MCF 10A (cell line): ENCODE measurements at places on chromosomes 1 and 21.
A peak's percentile ranks its signal among the peaks of the same experiment; 100 is the strongest.

- peak; percentile 81 for DNase-seq
Observed at GRCh38 chr1:216456682-216457081, 33.4 kb upstream of the USH2A start.

DNA sequence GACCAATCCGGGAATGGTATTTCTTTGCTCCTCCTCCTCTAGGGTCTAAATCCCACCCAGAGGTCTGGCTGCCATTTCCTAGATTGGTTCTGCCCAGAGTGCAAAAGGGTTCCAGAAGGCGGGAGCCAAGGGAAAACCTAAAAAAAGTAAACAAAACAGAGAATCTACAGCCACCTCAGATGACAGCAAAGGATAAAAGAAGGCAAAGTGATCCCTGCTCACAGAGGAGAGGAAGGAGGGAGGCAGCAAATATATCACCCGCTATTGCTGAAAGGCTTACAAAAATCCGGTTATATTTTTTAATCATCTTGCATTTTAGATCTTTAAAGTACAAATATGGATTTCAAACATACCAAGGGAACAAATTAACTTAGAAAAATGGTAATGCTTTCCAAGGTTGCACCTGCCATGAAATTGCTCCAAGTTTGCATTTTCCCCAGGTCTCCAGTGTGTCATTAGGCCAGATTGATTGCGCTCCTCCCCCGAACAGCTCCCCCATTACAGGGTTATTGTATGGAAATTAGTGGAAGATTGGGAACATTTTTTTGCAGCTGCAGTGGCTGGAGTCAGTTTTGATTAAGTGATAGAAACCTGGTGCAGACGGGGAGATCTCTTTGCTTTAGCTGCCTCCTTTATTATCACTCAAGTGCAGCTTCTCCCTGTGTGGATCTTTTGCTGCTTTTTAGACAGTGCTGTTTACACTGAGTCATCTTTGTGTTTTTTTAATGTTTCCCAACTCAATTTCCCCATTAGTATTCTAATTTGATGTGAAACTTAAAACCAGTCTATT lies 280.5 kb upstream of the CAMK1G start:
- peak; percentile 14 for DNase-seq

- DNase-seq = peak; percentile 26
Observed at GRCh38 chr21:45974073-45975019, 7.2 kb upstream of the COL6A1 start.

GRCh38 chr1:51299981-51300670 lies 30.2 kb downstream of the TTC39A start:
- DNase-seq = no peak

DNA sequence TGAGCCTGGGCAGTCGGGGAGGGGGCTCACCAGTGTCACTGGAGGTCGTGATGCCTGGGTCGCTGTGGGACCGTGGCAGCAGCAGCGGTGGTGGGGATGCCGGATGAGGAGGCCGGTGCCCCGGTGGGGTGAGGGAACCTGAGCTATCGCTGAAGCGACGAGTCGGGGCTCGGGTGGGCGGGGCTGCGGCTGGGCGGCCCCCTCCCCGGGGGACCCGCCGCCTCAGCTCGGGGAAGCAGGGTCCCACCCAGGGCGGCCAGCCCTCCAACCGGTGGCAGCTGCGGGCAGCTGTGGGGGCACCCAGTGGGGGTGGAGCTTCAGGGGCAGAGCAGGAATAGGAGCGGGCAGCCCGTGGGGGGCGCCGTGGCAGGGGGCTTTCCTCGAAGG lies 5.0 kb downstream of the ENTREP3 start:
- DNase-seq = no peak

- DNase-seq = no peak
Observed at GRCh38 chr1:199046618-199047017, 407.8 kb downstream of the PTPRC start.

DNA sequence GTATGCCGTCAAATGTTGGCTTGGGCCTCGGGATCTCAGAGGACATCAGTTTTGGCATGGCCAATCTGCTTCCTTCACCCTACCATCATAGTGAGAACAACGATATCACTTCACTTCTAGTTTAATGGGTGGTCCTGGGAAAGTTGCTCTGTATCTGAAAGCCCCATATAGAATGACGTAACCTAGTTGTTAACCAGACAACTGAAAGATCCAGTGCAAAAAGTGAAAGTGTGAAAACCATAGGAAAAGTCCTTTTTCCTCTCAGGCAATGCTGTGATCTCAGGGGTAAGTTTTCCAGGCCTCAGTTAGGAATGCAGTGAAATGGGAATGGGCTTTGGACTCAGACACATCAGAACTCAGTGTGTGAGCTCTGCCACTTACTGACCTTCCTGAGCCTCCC lies 18.6 kb upstream of the ATP1B1 start:
- DNase-seq = no peak

DNA sequence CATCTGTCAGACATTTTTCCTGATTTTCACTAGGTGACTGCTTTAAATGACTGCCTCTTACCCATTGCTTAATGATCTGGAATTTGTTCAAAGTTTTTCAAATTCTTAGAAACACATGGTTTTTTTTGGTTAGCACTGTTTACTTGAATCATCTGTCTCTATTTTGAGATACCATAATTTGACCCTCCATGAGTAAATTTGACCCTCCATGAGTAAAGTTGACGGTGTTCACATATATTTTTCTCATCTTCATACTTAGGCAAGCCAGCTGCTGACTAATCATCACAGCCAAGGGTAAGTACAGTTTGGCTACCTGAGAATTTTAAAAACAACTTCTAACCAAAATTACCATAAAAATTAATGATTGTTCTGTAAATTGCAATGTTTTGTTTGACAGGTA lies 586.5 kb downstream of the PTBP2 start:
- DNase-seq = peak; percentile 18

DNA sequence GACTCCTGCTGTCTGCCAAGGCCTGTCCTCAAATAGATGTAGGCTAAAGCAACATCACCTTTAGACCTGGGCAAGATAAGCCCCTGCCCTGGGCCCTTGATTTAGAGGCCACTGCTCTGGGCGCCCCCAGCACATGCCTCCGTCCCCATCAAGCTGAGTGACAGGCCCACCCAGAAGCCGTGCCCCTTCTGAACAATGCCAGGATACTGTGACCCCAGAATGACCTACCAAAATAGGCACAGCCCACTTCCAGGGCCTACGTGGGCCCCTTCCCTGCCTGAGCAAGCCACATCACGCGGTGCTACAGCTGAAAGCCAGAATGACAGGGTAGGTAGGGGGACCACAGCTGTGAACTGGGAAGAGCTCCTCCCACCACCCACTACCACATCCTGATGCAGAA lies 24.7 kb upstream of the BECN2 start:
- no peak for DNase-seq

DNA sequence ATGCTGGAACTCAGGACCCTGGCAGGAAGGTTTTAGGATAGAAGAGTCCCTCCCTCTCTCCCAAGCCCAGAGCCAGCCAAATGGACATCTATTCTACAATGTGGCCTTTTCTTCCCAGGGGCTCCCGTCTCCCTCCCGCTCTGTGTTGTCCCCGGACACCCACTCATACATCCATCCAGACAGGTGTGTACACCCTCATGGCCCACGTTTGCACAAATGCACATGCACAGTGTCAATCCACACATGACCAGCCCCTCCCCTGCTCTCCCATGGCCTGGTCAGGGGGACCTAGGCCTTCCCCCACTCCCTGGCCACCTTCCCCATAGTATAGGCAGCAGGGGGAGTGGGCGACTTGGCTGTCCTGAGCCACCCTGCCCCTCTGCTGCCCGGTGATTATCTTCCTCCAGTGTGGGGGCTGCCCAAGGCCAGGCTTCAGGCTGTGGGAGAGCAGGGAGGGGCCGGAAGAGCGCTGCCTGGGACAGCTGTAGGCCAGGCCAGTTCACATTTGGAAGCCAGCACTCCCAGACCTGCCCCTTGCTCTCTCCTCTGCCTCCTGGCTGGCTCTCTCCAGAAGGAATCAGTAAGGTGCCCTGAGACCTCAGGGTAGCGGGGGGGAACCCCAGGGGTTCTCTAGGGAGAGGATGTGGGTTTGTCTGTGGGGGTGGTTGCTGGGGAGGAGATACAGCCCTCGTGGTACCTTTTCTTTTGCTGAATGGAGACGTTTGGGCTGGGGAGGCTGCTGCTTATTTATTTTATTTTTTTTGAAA lies 4.1 kb upstream of the PTPN7 start:
- DNase-seq = no peak

DNA sequence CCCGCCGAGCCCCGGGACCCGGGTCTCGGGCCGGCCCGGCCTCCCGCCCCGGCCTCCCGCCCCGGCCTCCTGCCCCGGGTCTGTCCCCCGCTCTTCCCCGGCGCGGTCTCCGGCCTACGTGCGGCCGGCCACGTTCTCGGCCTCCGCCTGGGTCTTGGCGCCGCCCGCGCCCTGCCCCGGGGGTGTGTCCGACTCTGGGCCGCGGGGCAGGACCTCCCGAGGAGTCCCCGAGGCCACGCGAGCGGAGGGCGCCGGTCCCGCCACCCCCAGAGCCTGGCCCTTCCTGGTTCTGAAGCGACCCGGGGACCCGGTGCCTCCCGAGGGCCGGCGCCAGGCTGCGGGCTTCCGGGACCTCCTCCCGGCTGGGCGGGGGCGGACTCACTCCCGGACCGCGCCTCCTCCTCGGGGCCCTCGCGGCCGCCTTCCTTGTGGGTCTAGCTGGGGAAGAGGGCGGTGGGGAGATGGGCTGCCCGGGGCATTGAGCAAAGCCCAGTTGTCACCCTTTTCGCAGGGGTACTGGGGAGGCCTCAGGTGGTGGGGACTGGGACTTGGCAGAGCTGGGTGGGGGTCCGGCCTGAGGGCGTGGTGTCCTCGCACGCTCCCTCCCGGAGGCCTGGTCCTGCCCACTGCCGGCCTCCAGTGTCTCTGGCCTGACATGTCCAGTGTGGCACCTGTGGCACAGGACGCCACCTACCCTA lies 558 bp downstream of the PFKL start:
- peak; percentile 57 for DNase-seq

DNA sequence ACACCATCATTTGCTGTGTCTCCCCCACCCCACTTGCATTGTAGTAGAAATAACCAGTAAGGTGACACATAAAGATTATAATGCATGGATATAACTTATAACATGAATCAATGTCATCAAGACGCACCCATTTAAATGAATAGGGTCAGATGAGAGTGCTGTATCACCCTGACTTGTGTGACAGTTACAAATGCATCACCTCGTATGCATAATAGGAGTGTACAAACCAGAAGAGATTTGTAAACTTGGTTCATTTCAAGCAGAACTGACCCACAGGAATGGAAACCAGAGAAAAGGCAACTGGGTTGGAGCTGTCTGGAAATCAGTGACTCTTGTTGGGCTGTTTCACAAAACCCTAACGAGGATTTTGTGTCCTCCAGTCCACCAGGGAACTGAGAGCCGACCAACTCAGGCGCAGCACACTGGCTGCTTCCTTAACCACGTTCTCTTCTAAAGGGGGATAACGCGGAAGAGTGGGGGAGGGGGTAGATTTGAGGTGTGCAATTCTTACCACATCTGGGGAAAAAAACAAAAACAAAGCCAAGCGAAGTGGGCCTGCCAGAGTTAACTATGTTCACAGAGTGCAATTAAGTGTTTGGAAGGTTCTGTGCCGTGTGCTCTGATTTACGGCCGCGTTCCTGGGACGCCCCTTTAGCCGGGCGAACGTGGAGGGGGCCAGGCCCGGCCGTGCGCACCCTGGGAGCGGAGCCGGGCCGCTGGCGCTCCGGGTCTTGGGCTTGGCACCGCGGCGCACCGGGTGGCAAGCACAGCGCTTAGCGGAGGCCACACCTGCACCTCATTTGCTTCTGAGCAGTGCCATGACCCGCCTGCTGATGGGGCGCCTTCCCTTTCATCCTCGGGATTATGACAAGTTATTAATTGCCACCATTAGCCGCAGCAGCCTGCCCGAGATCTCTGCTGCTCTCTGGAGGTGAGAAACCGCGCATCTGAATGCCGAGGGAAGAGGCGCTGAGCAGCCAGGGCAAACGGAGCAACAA lies 248.8 kb upstream of the FOXD3 start:
- no peak for DNase-seq

DNA sequence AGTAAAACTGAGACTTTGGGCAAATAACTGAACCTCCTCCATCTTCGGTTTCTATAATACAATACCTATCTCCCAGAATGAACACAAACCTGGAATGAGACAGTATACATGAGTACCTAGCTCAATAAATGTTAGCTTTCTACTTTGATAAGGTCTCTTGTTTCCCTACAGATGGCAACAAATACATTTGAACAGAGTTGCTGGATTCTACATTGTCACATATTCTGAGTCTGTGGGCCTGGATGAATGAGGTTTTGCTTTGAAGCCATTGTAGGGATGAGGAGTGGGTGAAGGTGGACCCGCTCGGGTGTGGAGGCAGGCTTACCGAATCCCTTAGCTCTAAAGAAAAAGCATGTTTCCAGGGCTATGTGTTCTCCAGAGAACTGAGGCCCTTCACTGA lies 13.9 kb upstream of the FYB2 start:
- DNase-seq = no peak

GRCh38 chr1:101167891-101168290 lies 68.9 kb upstream of the S1PR1 start:
- DNase-seq = no peak

DNA sequence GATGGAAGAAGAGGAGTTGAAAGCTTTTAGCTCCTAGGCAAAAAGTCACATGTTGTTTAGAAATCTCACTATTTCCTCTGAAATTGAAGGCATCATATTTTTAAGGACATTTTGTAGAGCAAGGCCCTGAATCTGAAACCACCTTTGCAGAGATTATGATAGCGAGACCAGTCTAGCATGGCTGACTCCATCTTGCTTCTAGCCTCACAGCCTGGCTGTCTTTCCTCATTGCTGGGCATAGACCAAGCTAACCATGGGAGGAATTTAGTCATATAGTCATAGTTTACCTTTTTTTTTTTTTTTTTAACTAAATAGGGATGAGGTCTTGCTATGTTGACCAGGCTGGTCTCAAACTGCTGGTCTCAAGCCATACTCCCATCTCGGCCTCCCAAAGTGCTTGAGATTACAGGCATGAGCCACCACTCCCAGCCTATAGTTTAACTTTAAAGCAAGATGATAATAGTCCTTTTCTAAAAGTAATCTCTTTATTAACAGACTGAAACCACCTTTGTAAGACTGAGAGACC lies 42.2 kb upstream of the ZNF326 start:
- DNase-seq = no peak
